Right forelimb (tissue), 1 donor: ENCODE measurements at places on chromosomes 11 and 22.

- no peak for DNase-seq
Measured at GRCh38 chr22:36397131-36398093, 9.6 kb upstream of the MYH9 start.

- DNase-seq = no peak
Measured at GRCh38 chr11:134001088-134001487, 44.3 kb upstream of the IGSF9B start.

- no peak for DNase-seq
Measured at GRCh38 chr11:36012979-36013378, 69.1 kb downstream of the LDLRAD3 start.

DNA sequence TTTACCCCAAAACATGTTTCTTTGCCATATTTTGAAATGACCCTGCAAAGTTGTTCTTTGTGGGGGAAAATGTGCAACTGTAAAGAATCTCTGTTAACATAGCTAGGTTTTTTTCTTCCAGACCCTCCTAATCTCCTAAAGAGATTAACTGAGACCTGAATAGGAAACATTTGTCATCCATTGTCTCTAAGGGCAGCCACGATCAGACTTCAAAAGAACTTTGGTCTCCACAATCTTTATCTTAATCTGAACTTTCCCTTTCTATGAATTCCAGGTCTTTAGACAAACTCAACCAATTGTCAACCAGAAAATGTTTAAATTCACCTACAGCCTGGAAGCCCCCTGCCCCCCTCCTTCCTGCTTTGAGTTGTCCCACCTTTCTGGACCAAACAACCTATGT is 4.6 kb upstream of the LGALS12 start:
- no peak for DNase-seq
